Prostate gland (tissue), 2 donors: ENCODE measurements at places on chromosomes 6 and 20.
A peak's percentile ranks its signal among the peaks of the same experiment; 100 is the strongest.

DNA sequence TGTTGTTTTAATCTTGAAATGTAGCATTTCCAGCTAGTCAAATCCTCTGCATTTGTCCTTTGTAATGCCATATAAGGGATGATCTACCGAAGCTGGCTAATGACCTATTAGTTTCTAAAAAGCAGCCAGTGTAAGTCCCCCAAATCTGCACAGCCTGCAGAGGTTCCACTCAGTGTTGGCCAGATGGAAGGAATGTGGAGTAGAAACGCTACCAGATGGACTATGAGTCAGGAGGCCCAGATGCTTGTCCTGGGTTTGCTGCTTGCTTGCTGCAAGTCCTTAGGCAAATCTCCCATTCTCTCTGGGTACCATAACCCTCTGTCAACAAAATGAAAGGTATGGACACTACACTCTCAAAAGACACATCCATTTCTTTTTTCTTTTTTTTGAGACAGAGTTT lies 149.8 kb downstream of the BTBD9 start:
- no peak for DNase-seq

DNA sequence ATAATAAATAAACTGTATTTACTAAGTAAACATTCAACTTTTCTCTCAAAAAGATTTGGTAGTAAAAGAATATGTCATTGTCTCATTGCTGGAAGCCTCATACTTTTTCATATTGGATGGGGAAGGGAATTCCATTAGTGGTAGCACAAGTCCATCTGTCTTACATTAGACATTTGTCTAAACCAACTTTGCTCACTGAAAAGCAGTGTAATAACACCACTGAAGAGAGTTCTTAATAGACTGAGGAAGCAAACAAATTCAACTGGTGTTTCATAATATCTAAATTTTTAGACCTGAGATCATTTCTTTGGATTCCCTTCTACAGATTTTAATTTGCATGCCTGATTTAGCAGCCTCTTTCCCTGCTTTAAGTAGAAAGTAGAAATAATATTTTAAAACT lies 62.7 kb downstream of the PLCB1 start:
- no peak for DNase-seq

- no peak for DNase-seq
Observed at GRCh38 chr6:72741083-72741482, 119.2 kb downstream of the KCNQ5 start.

- DNase-seq = no peak
Observed at GRCh38 chr20:49228676-49229075, 9.5 kb downstream of the DDX27 start.

- no peak for DNase-seq
Observed at GRCh38 chr20:59666586-59666985, 62.2 kb downstream of the PHACTR3 start.

DNA sequence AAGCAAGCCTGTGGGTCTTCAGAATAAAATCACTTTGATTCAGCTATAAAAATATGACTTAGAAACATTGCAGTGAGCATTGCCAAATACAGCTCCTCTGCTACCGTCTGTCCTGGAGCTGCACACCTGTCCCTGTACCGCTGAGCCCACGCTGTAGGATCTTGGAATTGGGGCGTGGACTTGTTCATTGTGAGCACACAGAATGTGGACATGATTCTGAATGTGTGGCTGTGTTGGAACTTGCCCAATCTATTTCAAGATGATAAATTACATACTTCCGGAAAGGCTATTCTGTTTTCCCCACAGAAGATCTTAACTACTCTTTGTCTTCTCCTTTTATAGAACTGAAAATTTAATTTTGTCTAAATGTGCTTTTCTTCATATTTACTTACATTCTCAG lies 107.3 kb downstream of the UST start:
- peak; percentile 30 for DNase-seq

- DNase-seq = no peak
Observed at GRCh38 chr6:144143106-144143505, 7.2 kb upstream of the STX11 start.

- DNase-seq = no peak
Observed at GRCh38 chr20:48196486-48196885, 411.2 kb upstream of the SULF2 start.

GRCh38 chr6:160520043-160520904 lies 143.8 kb downstream of the LPA start:
- peak; percentile 77 for DNase-seq

DNA sequence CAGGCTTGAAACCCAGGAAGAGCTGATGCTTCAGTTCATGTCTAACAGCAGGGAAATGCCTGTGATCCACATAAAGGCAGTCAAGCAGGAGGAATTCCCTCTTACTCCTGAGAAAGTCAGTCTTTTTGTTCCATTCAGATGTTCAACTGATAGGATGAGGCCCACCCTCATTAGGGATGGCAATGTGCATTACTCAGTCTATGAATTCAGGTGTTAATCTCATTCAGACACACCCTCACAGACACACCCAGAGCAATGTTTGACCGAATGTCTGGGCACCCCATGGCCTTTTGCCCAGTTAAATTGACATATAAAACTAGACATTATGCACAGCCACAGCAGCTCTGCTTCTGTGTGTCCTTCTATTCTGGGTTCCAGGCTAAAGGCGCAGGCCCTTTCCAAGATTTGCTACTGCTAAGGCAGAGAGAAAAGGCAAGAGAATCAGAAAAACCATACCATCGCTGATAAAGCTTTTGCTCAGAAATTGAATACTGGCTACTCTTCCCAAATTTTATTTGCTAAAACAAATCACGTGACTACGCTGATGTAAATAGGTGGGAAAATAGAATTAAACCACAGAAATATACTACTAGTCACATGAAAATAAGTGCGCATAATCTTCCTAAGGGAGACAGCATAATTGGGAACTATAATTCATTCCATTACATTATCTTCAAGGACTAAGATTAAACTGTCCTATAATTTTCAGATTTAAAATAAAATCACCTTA lies 625.0 kb upstream of the MAN1A1 start:
- DNase-seq = no peak

DNA sequence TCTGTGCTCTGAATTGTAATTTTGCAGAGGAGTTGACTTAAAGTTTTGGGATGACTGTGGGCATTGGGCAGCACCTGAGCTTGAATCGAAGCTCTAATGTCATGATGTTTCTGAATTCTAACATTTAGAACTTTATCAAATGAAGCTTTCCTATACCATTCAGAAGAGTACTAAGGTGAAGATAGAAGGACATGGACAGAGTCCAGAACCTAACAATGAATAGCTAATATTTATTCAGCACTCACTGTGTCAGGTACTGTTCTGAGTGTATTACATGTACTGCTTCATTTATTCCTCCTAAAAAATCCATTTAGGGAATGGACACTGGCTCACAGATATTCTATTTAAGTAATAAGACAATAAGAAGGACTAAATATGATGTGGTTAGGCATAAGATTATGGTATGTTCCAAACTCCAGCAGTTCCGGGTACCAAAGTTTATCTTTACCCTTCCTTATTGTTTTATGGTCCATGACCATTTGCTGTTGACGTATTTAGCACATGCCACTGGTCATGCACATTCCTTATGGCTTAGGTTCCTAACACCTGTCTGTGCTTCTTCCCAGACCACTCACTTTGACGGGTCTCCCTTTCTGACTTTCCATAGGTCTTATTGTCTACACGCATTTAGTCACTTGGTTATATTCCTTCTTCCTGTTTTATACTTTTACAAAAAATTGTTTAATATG lies 20.3 kb downstream of the BCKDHB start:
- no peak for DNase-seq

DNA sequence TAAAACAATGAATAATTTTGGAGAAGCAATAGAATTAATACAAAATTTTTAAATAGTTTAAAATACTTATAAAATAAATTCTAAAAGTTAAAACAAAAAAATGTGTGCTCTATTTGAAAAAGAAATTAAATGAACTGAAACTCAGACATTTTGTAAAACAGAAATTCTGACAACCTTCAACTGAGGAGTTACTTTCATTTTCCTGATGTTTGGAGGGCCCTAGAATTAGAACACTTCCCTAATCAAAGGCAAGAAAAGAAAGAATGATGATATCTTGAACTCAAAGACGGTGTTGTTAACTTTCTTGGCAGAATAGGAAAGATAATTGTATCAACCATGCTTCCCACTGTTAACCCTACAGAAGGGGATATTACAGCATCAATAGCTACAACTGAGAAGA lies 27.9 kb downstream of the SNX14 start:
- no peak for DNase-seq

DNA sequence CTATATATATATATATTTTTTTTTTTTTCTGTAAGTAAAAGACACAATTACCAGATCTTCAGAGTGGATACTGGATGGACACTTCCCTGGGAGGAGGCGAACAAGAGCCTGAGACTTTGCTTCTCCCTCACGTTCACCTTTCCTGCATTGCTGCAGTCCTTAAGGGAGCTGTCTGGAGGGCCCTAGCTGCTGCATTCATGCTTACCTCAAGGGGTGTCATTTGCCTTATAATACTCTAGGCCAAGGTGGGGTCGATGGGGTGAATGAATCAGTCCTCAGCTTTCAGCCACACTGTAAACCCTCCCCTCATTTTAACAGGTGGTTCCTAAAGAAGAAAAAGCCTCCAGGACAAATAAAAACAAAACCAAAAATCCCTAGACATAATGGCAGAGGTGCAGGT lies 34.8 kb upstream of the CD83 start:
- DNase-seq = no peak

DNA sequence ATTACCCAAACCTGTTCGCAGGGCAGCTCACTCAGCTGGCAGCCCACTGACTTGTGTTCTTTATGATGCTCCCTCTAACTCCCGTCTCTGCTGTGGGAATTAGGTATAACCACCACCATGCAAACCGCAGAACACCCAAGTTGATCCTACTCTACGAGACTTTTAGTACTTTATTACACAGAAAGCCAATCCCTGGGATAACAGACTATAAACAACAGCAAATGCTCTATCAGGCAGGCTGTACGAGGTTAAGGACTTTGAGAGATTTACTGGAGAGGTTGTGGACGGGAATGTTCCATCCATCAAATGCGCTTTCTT lies 241.1 kb downstream of the FOXC1 start:
- DNase-seq = no peak

DNA sequence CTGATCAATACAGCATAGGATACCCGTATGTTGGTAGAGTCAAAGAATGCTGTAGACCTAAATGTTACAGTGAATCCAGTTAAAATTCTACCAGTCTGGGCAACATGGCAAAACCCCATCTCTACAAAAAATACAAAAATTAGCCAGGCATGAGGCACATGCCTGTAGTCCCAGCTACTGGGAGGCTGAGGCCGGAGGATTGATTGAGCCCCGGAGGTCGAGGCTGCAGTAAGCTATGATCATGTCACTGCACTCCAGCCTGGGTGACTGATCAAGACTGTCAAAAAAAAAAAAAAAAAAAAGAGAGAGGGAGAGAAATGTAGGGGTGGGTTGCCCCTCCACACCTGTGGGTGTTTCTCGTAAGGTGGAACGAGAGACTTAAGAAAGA lies 167.5 kb downstream of the SLC16A10 start:
- DNase-seq = no peak

GRCh38 chr6:31575952-31576685 lies 754 bp downstream of the TNF start:
- DNase-seq = no peak

- DNase-seq = no peak
Observed at GRCh38 chr6:116945809-116946208, 68.8 kb downstream of the RFX6 start.

DNA sequence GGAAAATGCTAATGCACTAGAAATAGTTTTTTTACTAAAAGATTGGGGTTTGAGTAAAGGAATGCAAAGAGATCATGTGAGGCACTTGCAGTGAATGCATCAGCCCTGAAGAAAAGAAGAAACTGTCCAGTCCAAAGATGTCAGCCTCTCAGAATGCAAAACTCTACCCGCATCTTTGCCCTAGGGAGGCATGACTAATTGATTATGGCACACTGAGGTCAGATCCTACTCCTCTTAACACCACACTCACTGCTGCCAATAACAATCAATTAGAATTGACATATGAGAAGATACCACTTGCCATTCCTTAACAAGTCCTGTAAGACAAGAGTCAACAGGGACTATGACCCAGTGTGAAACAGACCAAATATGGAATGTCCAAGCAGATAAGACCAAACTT lies 262.3 kb upstream of the PLN start:
- DNase-seq = no peak

DNA sequence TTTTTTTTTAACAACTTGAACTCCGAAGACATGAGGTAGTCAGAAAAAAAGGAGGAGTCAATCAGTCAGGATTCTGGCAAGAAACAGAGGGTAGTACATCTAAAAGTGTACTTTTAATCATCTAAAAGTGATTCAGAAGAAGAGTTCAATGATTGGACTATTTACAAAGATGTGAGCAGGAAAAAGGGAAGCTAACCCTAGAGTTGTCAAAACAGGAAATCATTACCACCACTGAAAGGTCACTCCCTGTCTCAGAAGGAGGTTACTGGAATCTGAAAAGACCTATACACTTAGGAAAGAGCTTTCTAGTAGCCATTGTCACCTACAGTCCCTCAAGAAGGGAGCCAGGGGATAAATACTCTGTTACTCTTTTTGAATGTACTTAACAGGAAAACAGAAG lies 16.7 kb upstream of the LMBRD1 start:
- DNase-seq = no peak

GRCh38 chr6:124960757-124961463 lies 1.3 kb upstream of the RNF217 start:
- no peak for DNase-seq
